ENCODE measurements at places on chromosomes 16 and 17. TPM values are rescaled to one million over a fixed set of nuclear protein-coding genes. Genes with fewer than 3 reads are reported as not detected.

- DNase-seq = no peak
These were observed 6.5 kb upstream of the CCDC154 start for GRCh38 chr16:1450841-1451240.

The PHKG2 gene
- 32.0 TPM for total RNA-seq

DNA sequence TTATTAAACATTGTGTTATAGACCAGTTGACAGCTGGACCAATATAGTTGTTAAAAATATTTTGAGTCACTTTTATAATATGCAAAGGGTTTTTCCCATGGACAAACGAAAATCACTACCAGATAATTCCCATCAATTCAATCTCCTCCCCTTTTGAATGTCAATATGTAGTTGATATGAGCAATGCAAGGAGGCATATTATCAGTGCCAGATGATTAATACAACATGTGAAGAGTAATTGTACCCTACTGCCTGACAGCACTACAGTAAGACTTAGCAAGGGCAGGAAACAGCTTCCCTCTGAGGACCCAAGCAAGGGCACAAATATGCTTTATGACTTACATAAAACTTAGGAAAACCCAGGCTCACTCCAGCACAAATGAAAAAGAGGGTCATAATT lies 17.3 kb downstream of the KANSL1 start:
- no peak for DNase-seq

The KRTAP4-5 gene
- not detected for total RNA-seq

GRCh38 chr17:16383216-16383615 lies 2.3 kb downstream of the UBB start:
- DNase-seq = no peak

The SLX1A gene
- total RNA-seq = 81.0 TPM

The TBC1D3 gene
- total RNA-seq = not detected

GRCh38 chr17:41777157-41777573 lies 9.3 kb downstream of the JUP start:
- peak; percentile 75 for DNase-seq

GRCh38 chr16:57941016-57941664 lies 29.8 kb downstream of the CNGB1 start:
- no peak for DNase-seq

DNA sequence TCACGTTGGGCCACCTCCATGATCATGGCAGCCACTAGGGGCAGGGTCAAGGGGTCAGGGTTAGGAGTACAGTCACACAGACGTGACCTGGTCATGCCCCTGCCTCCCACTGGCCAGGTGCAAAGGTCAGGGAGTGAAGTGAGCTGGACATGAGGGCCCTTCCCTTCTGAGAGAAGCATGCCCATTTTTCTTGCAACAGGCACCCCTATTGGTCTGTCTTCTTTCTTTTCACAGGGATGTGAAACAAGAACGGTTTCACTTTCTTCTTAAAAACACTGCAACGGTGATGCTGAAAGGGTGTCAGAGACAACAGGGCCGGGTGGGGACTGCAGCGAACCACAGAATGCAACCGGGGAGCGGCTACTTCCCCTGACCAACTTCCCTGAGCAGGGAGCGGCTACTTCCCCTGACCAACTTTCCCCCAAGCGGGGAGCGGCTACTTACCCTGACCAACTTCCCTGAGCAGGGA lies 52.1 kb upstream of the DOC2B start:
- no peak for DNase-seq

DNA sequence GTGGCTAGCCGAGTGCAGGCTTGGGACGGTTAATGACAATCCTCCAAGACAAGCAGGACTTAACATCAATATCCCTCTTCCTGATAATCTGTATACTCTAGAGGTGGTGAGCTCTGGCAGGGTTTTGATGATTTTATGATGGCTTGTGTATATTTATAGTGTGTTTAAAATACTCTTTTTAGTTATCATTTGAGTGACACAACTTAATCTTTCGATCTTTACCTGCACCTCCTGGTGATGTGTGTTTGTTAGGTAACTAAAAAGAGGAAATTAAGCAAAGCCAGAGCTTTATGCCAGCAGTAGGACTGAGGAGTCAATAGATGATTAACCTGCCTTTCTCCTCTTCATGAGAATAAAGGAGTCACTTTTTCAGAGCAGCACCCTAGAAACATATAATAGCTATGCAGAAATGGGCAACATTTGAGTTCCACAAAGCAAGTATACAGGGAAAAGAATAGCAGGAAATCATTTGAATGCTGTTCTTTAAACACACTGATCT lies 210.5 kb downstream of the IRX3 start:
- DNase-seq = no peak

The VTN gene
- 0.04 TPM for total RNA-seq

The KRTAP4-4 gene
- not detected for total RNA-seq

The MPP3 gene
- 7.7 TPM for total RNA-seq

DNA sequence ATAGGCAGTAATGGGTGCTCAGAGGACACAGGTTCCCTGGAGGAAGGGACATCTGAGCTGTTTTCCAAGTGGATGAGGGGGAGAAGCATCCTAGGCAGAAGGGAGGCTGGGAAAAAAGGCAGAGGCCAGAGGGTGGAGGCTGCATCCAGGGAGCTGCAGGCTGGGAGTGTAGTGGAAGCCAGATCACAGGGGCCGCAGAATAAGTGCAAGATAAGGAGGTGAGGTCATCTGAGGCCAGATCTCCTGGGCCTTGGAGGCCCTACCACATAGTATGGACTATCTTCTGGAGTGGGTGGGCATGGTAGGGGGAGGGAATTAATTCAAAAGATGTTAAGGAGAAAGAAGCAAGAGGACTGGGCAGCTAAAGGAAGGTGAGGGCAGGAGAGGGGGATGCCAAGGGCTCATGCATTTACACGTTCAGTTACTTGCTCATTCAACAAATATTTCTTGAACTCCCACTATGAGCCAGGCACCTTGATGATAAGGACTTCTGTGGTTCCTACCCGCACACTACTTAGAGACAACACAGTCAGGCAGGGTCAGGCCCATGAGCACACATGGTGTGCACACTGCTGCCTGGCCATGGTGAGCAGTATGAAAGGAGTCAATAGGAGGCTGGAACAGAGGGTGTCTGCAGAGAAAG lies 2.4 kb upstream of the RIPOR1 start:
- no peak for DNase-seq

- no peak for DNase-seq
These were observed 37.6 kb downstream of the MMD start for GRCh38 chr17:55383771-55384642.

DNA sequence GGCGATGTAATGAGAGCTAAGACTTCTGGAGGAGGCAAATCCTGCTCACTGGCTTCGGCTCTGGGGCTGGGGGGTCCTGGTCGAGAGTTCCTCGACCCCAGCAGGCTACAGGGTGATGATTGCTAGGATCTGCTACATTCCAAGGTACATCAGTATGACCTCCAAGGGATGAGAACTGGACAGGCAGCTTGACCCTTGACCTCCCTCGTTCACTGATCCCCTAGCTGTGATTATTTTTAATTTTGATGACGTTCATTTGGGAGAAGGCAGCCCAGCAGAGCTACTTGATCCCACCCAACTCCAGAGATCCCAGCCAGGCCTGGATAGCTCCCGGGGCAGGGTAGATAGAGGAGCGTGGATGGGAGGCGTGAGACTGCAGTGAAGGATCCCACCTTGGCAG lies 242.3 kb downstream of the MAF start:
- DNase-seq = no peak

GRCh38 chr17:78781893-78782304 lies at the start of gene CYTH1:
Gene CYTH1 (minus strand): TSS chr17:78782273. CDS start chr17:78782223, 50 bp downstream.
- DNase-seq = no peak

GRCh38 chr16:57696240-57696639 lies 1.6 kb downstream of the DRC7 start:
- no peak for DNase-seq

DNA sequence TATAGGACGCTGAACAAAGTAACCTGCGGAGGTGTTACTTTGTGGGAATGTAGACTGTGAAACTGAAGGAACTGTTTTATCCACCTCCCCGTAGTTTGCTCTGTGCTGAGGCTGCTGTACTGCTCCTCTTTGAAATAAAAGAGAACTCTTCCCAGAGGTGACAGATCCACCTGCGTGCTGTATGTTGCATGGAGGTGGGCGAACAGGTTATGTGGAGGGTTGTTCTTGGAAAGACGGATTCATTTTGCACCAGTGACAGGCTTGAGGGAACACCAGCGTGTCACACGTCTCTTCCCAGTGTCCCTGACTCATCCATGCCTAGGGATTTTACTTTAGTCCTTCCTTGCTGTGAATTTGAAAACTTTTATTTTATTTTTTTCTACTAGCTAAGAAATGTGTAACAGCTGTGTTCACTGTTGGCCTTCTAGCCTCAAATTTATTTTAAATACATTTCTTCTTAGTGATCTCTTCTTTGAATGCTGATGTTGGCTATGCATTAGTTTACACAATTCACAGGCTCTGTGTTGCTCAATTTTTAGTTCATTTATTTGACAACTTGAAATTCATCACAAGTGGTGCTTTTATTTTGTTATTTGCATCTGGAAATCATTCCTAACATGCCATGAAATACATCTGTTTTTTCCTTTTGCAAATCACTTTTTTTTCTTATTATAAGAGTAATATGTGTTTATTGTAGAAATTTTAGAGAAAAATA lies 512.4 kb downstream of the CDH13 start:
- DNase-seq = no peak

GRCh38 chr17:77875881-77876509 lies 82.5 kb upstream of the TNRC6C start:
- DNase-seq = no peak

DNA sequence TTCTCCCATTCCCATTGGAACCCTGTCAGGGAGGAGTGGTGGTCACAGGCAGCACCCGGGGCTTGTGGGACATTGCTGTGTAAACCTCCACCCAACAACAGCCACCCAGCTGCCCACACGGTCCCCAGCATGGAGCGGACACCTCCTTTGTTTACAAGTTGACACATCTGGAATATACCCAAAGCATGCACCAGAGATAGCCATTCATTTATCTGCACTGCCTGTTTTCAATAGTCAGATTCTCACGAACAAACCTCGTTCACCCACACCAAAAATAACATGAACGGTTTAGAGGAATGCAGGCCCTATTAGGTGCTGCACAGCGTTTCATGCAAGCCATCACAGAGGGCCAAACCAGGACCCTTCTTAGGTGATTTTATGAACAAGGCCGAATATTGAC lies 244.8 kb downstream of the FOXL1 start:
- DNase-seq = no peak

The GALR2 gene
- 1.8 TPM for total RNA-seq

DNA sequence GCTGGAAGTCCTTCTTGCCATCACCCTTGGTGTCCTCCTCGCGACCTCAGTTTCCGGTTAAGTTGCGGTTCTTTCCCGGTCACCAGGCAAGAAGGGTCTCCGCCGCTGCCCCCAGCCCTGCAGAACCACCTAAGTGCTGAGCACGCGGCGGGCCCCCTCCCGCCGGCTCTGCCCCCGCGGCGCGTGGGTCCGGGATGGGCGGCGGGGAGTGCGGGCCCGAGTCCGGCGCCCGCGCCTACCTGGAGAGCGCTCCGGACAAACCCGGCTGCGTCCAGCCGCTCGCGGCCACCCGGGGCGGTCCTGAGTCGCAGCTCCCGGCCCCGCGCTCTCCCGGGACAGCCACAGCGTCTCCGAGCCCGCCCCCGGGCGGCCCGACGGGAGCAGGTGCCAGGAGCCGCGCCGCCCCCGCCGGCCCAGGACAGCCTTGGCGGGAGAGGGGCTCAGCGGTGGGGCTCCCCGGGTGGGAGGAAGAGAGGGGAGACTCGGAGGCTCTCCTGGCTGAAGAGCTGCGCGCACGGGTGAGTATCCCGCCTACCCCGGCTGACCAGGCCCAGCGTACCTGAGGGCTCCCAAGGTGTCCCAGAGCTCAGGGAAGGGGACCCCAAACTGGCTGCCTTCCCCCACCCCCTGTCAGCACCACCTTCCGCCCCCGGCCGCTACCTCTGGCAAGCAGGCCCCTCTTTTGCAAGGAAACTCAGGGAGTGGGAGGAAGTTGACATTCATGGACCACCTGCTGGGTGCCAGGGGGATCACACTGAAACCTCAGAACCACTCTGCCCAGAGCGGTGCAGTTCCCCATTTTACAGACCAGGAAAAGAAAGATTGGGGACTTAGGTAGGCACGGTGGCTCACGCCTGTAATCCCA lies 22.2 kb upstream of the C17orf113 start:
- peak; percentile 89 for DNase-seq

GRCh38 chr17:75996665-75997590 lies 3.7 kb upstream of the CDK3 start:
- DNase-seq = peak; percentile 61

DNA sequence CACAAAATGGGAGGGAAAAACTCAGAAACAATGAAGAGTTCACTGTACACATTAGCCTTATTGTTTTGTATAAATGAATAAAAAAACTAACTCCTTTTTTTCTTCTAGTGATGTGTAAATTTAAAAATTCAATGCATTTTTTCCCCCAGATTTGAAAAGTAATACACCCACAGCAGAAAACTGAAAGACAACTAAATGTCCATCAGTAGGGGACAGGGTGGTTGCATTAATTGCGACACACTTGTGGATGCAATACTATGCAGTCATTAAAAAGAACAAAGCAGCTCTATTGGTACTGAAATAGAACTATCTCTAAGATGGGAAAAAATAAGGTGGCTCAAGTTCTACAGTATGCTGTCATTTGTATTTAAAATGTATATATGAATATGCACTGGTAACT lies 13.7 kb upstream of the WIPI1 start:
- DNase-seq = no peak

DNA sequence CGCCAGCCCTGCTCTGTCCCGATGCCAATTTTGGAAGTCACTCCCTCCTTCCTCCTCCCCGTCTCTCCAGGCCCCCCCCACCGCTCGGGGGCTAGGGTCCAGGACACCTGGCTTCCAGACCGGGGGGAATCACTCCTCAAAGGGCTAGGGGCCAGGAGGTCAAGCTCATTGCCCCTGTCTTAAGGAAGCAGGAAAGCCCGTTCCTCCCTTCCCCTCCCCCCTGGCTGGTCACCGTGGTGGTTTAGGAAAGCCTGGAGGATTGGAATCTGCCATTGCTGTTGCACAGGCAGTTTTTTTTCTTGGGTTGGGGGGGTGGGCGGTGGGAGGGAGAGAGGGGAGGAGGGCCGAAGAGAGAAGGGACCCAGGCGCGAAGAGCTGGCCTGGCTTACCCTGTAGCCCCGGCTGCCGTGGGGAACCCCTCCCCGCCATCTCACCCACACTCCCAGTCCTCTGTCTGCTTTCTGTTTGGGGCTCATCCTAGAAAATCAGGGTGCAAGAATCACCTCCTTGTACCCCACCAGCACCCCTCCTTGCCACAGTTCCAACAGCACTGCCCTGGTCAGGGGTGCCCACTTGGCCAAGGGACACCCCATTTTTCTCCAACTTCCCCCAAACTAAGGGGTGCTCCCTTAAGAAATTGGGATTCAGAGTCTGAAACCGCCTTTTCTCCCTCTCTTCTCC lies 2.9 kb upstream of the BCL6B start:
- peak; percentile 89 for DNase-seq
